Chondrocyte (in vitro differentiated cells): ENCODE measurements at places on chromosomes 12 and 14. TPM values are rescaled to one million over a fixed set of nuclear protein-coding genes. Genes with fewer than 3 reads are reported as not detected.

GRCh38 chr14:80977221-80977620 lies 21.8 kb downstream of the TSHR start:
- DNase-seq, result no peak
- no peak overlapping the region for H3K4me3 ChIP-seq
- H3K27ac ChIP-seq, result no peak overlapping the region
- H3K36me3 ChIP-seq, result no peaks in the 10 kb centered on the region
- peaks cover 20% of the 10 kb centered on the region for H3K4me1 ChIP-seq

The PRB2 gene
- not detected in 3 replicates for total RNA-seq

- peaks cover 19% of the 10 kb centered on the region for H3K36me3 ChIP-seq
- H3K4me1 ChIP-seq, result no peaks in the 10 kb centered on the region
- H3K27ac ChIP-seq, result no peak overlapping the region
- no peak overlapping the region for H3K4me3 ChIP-seq
Measured at GRCh38 chr12:95515197-95515596, 36.1 kb downstream of the USP44 start.

The OR6C3 gene
- not detected in 3 replicates for total RNA-seq

The FSCB gene
- not detected in 3 replicates for total RNA-seq

GRCh38 chr12:7128681-7129286 lies at the start of gene RBP5:
TSS of gene RBP5 (minus strand) at chr12:7128889. CDS start at chr12:7128775, 114 bp downstream.
- peaks cover 2% of the 10 kb centered on the region for H3K36me3 ChIP-seq
- H3K4me1 ChIP-seq, result peaks cover 26% of the 10 kb centered on the region
- H3K27me3 ChIP-seq, result no peaks in the 10 kb centered on the region
- no peak for DNase-seq
